Effector memory CD8-positive, alpha-beta T cell (primary cell): ENCODE measurements at places on chromosomes 7 and 10.
A peak's percentile ranks its signal among the peaks of the same experiment; 100 is the strongest.

- DNase-seq: no peak
Measured at GRCh38 chr7:108093851-108094331, 36.3 kb downstream of the LAMB4 start.

DNA sequence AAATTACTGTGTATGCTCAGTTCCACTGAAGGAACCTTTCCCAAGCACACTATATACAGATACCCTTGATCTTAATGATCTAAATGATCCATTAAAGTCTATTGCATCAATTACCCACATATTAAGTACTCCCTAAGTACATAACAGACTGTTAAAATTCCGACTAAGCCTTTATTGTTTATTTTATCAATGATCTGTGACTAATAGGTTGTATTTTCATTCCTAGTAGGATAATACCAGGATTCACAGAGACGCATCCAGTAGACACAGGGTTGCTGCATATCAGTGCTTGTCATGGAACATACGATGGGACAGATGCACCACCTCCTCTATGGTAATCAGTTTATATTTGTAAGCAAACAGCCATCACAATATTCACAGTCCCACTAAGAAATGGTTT, 159.6 kb upstream of the SLC26A5 start:
- no peak for DNase-seq

DNA sequence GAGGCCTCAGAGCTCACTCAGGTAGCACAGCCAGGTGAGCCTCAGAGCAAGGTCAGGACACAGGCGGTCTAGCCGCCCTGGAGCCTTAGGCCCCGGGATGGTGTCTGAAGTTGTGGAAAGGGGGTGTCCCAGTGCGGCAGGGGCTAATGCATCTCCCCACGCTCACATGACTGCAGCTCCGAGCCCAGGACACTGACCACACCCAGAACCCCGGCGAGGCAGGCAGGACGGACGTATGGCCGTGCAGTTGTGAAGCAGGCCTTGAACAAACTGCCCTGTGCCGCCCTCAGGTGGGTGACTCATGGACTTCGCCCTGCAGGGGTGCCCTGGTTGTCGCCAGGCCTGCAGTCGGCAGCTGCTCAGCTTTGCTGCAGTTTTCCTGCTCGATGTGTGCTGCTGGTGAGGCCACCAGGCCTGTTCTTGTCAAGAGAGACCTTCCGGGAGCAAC, 5.0 kb upstream of the PRKAR1B start:
- no peak for DNase-seq

GRCh38 chr7:48088559-48089045, 463 bp upstream of the UPP1 start:
- no peak for DNase-seq

DNA sequence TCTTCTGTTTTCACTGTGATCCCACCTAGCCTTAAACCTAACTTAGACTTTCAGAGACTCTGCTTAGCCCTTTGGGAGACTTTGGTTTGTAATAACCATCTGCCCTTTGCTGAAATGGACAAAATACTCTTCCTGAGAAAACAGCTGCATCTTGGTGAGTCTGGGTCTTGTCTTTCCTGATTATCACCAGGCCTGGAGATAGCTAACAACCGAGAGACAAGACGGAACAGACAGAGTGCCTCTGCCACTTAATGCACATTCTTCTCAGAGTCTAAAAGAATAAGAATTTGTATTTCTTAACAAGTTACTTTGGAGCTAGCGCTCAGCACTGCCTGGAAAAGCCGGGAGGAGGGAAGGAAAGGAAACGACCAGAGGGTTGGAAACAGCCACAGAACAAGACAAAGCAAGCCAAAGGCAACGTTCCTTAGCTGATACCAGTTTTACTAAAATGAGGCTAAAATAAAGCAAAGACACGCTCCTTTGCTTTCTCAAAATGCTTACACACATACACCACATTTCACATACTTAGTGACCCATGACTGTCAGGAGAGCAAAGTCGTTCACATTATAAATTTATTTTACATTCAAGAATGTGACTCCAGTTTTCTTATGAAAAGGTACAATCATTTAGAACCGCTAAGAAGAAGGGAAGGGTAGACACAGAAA, 70.3 kb upstream of the DGKI start:
- DNase-seq: no peak

DNA sequence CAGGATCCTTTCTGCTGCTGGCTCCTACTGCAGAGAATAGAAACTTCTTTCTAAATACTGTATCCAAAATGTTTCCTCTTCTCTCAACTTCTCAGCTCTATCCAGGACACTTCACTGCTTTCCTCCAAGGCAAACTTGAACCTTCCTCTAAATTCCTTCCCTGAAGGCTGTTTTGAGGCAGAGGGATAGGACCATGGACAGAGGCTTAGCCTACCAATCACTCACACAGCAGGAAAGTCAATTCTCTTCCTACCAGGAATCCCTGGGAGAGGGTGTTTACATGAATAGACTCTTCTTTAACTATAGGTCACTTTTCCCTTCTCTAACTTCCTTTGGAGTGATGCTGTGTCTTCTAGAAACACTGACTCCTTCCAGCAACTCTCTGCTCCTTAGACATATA, 115.6 kb upstream of the MKLN1 start:
- DNase-seq: no peak

DNA sequence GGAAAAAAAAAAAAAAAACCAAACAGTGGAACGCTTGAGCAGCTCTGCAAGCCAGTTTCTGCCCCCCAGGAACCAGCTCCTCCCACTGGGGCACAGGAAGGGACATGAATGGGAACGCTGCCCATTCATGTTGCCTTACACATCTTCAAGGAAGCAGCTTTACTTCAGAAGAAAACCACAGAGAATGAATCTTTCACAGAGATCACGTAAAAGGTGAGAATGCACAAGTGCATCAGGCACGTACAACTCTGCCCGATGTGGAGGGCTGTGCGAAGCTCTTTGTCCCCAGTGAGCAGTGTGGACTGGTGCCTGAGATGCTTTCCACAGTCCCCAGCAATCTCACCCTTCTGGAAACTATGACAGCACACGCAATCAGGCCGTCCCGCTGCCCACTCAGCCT, 106.2 kb downstream of the DLG5 start:
- no peak for DNase-seq

DNA sequence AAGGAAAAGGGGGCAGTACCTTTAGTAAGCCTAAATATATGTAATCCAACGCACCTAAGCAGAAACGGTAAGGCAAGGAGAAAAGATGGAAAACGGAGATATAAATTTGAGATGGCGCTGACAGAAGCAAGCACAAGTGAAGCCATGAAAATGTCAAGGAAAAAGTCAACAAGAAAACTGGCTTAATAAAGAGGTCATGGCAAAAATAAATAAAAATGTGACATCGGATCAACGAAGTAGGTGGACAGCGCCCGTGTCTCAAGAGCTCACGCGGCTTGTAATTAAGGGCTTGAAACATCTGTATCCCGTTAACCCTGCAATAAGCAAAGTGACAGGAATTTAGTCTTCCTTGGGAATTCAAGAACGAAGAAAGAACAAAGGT, 611 bp downstream of the NDUFA5 start:
- no peak for DNase-seq

GRCh38 chr10:94500063-94500462, 45.5 kb upstream of the HELLS start:
- no peak for DNase-seq

GRCh38 chr7:3682028-3682710, 381.1 kb downstream of the SDK1 start:
- DNase-seq: no peak

- DNase-seq: no peak
Measured at GRCh38 chr7:135320268-135320667, 86.6 kb downstream of the STRA8 start.

DNA sequence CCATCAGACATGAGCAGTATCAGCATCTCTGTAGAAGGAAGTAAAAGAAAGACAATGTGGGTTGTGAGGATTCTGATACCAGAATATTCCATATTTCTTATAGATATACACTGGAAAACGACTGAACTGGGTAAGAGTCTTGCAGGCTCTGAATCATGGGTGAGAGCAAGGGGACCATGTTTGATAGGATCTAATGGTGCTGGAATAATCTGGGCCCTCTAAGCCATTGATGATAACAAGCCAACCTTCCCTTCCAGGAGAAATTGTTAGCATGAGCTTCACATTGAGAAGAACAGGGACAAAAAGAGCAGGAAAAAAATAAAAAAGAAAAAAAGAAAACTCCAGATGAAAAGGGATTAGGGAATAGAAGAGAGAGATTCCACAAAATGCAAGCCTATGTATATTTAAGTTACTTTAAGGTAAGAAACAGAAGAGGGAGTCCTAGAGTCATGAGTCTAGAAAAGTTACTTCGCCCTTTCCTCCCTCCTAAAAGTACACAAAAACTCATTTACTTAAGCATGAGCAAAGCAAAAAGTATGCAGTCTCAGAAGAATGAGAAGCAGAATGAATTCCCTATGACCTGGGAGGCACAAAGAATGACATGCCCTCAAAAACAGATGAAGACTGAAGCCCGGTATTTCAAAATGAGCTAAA, 181.9 kb downstream of the TMEM26 start:
- no peak for DNase-seq

GRCh38 chr7:127786184-127786583, 134.2 kb downstream of the SND1 start:
- no peak for DNase-seq

GRCh38 chr7:1740214-1740613, 70.1 kb downstream of the ELFN1 start:
- no peak for DNase-seq

DNA sequence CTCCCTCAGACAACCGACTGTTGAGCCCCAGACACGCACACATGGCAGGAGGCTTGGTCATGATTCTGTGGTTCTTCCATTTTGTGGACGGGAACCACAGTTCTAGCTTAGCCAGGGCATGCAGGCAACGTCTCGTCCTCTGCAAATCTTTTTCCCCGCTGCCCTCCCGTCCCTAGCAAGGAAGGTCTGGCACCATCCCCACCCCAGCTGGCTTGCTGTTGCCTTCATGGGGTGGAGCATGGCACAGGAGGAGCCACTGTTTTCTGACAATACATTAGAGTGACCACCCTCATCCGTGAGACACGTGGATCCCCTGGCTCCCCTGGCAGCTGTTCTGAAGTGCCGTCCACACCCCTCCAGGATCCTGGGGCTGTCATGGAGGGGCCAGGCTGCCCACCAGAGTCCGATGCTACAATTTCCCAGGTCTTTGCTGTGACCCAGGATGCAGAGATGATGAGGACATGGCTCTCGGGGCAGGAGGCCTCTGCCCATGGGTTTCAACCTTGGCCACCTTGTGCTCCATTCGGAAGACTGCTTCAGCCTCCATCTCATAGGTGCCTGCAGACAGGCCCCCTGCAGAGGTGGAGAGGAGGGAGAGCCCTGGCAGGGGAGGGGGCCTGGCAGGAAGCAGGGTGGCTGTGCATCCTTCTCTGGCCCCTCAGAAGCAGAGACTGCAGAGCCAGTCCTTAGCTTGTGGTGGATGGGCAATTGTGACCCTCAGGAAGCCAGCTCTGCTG, 233.6 kb downstream of the GLRX3 start:
- no peak for DNase-seq

DNA sequence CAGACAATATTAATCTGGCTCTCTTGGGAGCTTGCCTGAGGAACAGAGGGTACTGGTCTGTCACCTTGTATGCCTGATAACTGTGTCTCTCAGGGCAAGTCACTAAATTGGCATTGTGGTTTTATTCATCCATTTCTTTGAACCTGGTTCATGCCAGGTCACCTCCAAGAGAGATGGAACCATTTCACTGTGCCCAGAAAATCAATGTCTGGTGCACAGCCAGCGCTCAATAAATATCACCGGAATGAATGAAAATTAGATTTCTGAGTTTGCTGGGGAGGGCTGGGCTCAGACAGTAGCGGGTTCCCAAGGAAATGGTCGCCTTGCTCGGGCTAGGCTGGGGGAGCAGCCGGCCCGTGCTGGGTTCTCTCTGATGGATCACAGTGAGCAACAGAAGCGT, 64.1 kb upstream of the BAIAP2L1 start:
- no peak for DNase-seq

DNA sequence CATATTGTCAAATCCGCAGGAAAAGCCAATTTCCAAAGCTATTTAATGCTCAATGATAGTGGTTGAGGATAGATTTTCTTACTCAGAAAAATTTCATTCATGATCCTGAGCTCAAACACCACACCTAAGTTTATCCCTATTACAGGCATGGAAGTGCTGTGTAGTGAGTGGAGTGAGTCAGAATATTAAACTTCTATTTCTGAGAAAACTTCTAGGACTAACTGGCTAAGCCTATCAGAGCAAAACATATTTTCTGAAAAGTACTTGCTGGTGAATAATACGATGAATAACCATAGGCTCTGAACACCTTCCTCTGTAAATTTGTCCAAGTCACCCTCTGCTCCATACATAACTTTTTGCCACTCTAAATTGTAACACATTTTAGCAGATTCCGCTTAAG, 221.5 kb downstream of the SUGCT start:
- no peak for DNase-seq

- DNase-seq: no peak
Measured at GRCh38 chr10:100006243-100006886, 3.4 kb downstream of the DNMBP start.

GRCh38 chr10:127293640-127294039, 97.2 kb upstream of the INSYN2A start:
- DNase-seq: peak; percentile 33

GRCh38 chr7:98278408-98278807, 3.1 kb upstream of the BRI3 start:
- no peak for DNase-seq

- no peak for DNase-seq
Measured at GRCh38 chr10:36349445-36350078, 707.5 kb upstream of the FZD8 start.

DNA sequence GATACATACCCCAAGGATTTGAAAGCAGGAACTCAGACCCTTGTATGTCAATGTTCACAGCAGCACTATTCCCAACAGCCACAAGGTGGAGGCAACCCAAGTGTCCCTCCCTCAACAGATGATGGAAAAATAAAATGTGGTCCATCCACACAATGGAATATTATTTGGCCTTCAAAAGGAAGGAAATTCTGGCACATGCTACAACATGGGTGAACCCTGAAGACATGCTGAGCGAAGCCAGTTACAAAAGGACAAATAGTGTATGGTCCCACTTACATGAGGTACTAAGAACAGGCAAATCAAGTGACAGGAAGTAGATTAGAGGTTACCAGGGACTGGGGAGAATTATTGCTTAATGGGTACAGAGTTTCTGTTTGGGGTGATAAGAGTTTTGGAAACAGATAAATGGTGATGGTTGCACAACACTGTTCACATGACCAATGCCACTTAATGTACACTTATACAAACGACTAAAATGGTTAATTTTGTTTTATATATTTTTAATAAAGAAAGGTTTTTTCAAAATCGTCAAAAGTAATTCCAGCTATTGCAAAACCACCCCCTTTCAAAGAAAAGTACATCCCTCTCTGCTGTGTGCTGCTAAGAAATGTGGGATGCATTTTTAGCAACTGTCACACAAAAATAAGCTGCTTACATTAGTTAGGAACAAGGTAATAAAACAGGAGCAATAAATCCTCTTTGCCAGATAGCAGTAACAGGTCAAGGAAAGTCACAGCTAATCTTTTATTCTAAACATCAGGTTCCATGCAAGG, 85.7 kb downstream of the GRB10 start:
- DNase-seq: no peak
